Endothelial cell (in vitro differentiated cells): ENCODE measurements at places on chromosomes 1 and 21.

- no peak for DNase-seq
These were observed 223.9 kb downstream of the PLPP3 start for GRCh38 chr1:56355422-56355821.

GRCh38 chr1:201173736-201174135 lies 16.9 kb upstream of the IGFN1 start:
- DNase-seq, result no peak

DNA sequence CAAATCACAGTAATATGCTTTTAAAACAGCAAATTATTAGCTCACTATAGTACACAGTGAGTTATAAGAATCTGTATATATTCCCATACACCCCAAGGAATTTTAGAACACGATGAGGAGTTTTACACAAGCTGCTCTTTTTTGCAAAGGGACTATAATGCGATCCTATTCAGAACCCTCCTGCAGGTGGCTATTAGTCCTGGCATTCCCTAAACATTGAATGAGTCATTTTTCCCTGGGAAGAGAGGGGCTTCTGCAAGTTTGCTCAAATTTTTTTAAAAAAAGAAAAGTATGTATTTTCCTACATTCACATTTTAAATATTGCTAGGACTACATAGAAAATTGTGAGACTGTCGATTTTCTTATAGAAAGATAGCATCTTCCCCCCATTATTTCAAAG lies 106.3 kb downstream of the COL11A1 start:
- DNase-seq, result no peak

GRCh38 chr1:161872506-161872905 lies 106.4 kb downstream of the ATF6 start:
- DNase-seq, result no peak
